ENCODE measurements at places on chromosomes 3 and 15.

GRCh38 chr15:91678003-91678402 lies 175.5 kb upstream of the SLCO3A1 start:
- DNase-seq: no peak

DNA sequence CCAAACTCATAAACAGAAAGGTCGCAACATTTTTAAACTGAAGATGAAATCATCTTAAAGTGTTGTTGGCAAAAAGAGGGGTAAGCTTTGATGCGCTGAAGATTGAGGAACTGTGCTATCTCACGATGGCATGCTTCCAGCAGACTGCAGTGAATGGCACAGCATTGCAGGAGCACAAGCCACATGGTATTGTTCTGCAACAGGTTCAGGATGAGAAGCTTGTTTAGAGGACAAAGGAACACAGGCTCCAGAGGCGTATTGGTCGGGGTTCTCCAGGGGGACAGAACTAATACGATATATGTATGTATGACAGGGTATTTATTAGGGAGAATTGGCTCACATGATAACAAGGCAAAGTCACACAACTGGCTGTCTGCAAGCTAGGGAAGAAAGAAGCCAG lies 13.8 kb upstream of the PLD1 start:
- no peak for DNase-seq

DNA sequence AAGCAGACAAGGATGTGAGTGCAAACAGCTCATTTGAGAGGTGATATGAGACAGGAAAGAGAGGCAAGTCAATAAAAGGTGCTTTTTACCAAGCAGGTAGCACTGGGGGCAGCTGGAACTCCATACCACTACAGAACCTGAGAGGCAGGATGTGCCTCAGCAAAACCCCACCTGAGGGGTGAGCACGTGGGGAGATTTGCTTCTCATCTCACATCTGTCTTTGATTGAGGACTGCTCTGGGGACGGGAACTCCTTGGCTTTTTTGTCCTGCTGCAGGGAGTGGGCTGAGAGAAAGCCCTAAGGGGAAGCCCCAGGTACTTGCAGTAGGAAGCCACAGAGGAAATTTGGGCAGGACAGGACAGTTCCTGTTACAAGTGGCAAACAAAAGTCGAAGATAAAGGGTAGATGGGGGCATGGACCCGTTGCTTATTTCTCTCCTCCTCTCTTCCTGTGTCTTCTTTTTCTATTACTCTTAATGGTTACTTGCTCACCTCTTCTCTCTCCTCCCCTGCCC lies 27.1 kb downstream of the CFAP161 start:
- DNase-seq: no peak

DNA sequence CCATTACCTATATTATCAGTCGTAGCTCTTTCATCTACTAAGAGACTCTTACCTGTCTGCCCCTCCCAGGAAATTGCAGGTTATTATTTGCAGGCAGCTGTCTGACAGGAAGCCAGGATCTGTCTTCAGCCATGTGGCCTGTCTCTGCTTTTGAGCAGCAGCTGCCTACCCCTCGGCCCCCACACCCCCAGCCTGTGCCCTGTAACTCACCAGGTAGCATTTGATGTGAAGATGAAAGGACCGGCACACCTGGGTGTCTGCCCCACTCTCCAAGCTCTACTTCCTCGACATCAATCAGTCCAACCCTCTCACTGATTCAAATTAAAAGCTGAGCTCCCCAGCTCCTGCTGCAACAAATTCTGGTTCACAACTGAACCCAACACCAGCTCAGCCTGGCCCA lies 197.2 kb upstream of the CTNNB1 start:
- no peak for DNase-seq

DNA sequence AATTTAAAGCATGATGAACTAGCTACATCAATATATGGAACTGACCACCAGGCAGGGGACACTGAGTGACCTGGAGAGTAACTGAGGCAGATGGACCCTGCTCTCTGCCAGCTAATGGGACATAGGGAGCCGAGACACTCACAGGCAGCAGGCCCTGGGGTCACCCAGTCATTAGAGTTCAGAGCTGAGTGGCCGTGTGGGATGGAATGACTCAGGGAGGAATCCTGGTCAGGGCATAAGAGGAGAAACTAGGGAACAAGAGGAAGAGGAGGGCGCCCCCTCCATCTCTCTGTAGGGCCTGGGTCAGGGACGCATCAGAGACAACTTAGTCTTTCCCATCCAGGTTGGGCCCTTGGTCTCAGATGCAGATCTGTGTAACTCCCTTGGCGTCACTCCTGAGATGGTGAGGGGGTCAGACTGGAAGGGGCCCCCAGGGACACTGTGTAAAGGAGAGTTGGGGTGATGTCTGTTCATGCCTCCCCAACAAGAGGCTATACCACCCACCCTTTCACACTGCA lies 39.8 kb downstream of the CCDC12 start:
- DNase-seq: no peak
